ENCODE measurements at places on chromosomes 11 and 22.

GRCh38 chr22:20086101-20086599 lies 6.1 kb downstream of the DGCR8 start:
- DNase-seq = no peak
- H3K27ac ChIP-seq = no peak overlapping the region
- peaks cover 50% of the 10 kb centered on the region for H3K36me3 ChIP-seq

- H3K4me3 ChIP-seq = no peak overlapping the region
- H3K36me3 ChIP-seq = no peaks in the 10 kb centered on the region
- H3K27ac ChIP-seq = no peak overlapping the region
- no peaks in the 10 kb centered on the region for H3K4me1 ChIP-seq
Measured at GRCh38 chr11:88098289-88098688, 77.0 kb downstream of the RAB38 start.

GRCh38 chr11:46341454-46341853 lies 5.8 kb upstream of the DGKZ start:
- H3K27me3 ChIP-seq = peaks cover 11% of the 10 kb centered on the region
- no peak for DNase-seq
- H3K4me3 ChIP-seq = no peak overlapping the region
- H3K27ac ChIP-seq = no peak overlapping the region

DNA sequence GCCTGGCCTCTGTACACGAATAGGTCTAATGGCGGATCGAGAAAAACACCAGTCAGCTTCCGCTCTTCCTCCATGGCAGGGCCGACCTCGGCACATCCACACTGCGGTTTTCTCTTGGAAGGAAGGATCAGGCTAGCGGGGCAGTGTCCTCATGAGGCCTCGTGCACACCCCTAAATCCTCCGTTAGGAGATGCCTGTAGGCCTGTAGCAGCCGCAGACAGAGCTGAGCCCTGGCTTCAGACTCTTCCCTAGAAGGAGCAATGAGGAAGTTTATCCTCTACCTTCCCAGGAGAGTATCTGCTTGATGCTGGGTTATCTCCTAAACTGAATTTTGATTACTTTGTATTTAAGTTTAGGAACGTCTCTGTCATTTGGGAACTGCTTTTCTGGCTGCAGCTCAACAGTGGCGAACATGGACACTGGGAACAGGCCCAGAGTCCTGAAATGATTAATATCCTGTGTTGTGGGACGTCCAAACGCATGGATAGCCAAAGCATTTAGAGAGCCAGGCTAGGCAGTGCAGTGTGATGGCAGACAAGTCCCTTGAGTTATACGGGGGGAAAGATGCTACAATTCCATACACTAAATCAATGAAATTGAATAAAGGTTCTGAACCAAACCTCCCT lies 16.5 kb upstream of the BMAL1 start:
- no peaks in the 10 kb centered on the region for H3K27me3 ChIP-seq
- H3K27ac ChIP-seq = peak overlapping the region; percentile 83
- no peak overlapping the region for H3K4me3 ChIP-seq
- H3K36me3 ChIP-seq = no peaks in the 10 kb centered on the region

GRCh38 chr11:45920531-45921477 lies 1.7 kb upstream of the LARGE2 start:
- no peak for DNase-seq
- H3K4me3 ChIP-seq = no peak overlapping the region
- peaks cover 38% of the 10 kb centered on the region for H3K27me3 ChIP-seq

GRCh38 chr22:50082961-50083461 lies 2.2 kb downstream of the MLC1 start:
- H3K27ac ChIP-seq = no peak overlapping the region
- H3K27me3 ChIP-seq = no peaks in the 10 kb centered on the region
- H3K36me3 ChIP-seq = no peaks in the 10 kb centered on the region
- no peak for DNase-seq
- peaks cover 9% of the 10 kb centered on the region for H3K4me1 ChIP-seq

DNA sequence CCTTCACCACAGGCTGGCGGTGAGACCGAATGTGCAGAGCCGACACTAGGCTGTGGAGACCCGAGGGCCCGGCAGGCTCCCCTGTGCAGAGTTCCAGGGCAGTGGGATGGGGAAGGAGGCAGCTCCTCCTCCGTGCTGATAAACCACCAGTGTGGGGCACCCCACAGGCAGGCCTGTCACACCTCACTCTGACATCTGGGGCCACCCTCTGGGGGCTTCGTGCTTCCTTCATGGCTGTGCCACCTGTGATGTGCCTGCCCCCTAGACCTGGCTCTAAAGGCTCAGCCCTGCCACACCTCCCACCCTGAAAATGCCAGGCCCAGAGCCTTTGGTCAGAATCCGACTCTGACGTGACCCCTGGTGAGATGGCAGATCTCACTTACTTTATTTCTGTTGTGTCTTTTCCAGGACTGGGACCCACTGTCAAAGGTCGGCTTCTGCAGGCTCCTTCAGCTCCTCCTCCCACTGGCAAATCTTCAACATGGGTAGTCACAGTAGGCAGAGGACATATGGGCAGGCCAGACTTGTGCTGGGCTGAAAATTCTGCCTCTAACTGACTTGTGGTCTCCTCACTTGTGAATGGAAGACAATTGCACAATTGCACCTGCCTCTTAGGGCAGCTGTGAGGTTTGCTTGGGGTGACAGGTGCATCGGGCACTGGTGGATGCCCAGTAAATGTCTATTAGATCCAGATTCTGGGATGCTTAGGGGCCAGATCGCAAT lies 46.2 kb upstream of the TSKU start:
- no peak overlapping the region for H3K4me3 ChIP-seq
- H3K27ac ChIP-seq = no peak overlapping the region
- no peak for DNase-seq
- peaks cover 42% of the 10 kb centered on the region for H3K27me3 ChIP-seq

DNA sequence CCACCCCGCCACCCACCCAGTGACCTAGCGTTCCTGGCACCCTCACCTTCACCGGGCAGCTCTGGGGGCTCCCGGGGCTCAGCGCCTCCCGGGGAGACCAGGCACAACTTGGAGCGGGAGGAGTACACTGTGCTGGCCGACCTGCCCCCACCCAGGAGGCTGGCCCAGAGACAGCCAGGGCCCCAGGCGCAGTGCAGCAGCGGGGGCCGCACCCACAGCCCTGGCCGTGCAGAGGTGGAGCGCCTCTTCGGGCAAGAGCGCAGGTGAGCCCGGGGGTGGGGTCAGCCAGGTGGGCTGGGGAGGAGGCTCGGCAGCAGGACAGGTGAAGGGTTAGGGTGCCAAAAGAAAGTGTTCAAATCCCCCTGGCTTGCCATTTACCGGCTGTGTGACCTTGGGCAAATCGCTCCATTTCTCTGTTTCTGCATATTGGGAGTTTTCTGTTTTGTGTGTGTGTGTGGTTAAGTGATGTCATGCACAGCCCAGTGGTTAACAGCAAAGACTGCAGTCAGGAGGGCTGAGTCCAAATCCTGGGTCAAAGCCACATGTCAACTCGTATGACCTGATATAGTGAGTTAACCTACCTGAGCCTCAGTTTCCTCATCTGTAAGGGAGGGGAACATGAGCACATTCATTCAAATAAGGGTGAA lies 29.5 kb downstream of the TRIOBP start:
- H3K36me3 ChIP-seq = peaks cover 1% of the 10 kb centered on the region
- H3K27ac ChIP-seq = no peak overlapping the region
- H3K27me3 ChIP-seq = no peaks in the 10 kb centered on the region

- peaks cover 11% of the 10 kb centered on the region for H3K36me3 ChIP-seq
- H3K4me1 ChIP-seq = no peaks in the 10 kb centered on the region
- no peaks in the 10 kb centered on the region for H3K27me3 ChIP-seq
- H3K4me3 ChIP-seq = no peak overlapping the region
- H3K27ac ChIP-seq = no peak overlapping the region
Measured at GRCh38 chr11:43907028-43907975, 26.7 kb downstream of the ALKBH3 start.

- DNase-seq = peak; percentile 93
- H3K4me1 ChIP-seq = peaks cover 3% of the 10 kb centered on the region
- H3K27ac ChIP-seq = peak overlapping the region; percentile 31
- no peaks in the 10 kb centered on the region for H3K27me3 ChIP-seq
- no peaks in the 10 kb centered on the region for H3K36me3 ChIP-seq
Measured at GRCh38 chr11:59556115-59556916, 45.0 kb downstream of the OR4D9 start.

- peaks cover 5% of the 10 kb centered on the region for H3K4me1 ChIP-seq
- H3K4me3 ChIP-seq = no peak overlapping the region
- H3K27me3 ChIP-seq = no peaks in the 10 kb centered on the region
- H3K36me3 ChIP-seq = no peaks in the 10 kb centered on the region
- no peak overlapping the region for H3K27ac ChIP-seq
Measured at GRCh38 chr22:33891992-33892391, 28.3 kb downstream of the LARGE1 start.

- H3K4me1 ChIP-seq = no peaks in the 10 kb centered on the region
- H3K27ac ChIP-seq = no peak overlapping the region
- H3K27me3 ChIP-seq = peaks cover 11% of the 10 kb centered on the region
- no peak overlapping the region for H3K4me3 ChIP-seq
Measured at GRCh38 chr22:22431271-22432220, 77.0 kb downstream of the ZNF280B start.

DNA sequence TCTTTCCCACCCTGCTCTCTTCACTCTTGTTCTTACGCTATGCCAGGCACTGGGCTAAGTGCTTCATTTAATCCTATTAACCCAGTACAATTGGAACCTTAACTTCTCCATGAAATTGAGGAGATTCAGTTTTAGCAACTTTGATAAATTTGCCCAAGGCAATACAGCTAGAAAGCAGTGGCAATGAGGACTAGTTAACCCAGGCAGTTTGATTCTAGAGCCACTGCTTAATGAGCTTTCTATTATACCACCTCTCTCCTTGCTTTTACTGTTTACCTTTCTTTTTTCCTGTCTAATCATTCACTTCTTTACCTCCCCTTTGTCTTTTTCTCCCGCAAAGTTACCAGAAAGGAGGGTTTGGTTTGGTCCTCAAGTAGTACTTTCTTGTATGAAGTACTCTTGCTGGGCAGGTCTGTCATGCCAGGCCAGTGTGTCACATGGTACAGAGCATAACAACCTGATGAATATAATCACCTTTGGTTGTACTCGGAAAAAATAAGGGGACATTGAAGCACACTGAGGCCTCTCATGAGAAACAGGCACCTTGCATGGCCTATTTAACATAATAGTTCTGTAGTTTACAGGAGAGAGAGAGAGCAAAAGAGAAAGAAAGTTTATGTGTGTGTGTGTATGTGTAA lies 70.6 kb downstream of the PDHX start:
- peaks cover 13% of the 10 kb centered on the region for H3K36me3 ChIP-seq
- H3K27me3 ChIP-seq = no peaks in the 10 kb centered on the region
- H3K4me3 ChIP-seq = no peak overlapping the region
- H3K4me1 ChIP-seq = peaks cover 10% of the 10 kb centered on the region
- H3K27ac ChIP-seq = peak overlapping the region; percentile 66

- H3K4me1 ChIP-seq = peaks cover 13% of the 10 kb centered on the region
- DNase-seq = no peak
- H3K27me3 ChIP-seq = peaks cover 3% of the 10 kb centered on the region
- H3K36me3 ChIP-seq = no peaks in the 10 kb centered on the region
- H3K4me3 ChIP-seq = no peak overlapping the region
Measured at GRCh38 chr22:32561163-32561562, 86.6 kb downstream of the FBXO7 start.

DNA sequence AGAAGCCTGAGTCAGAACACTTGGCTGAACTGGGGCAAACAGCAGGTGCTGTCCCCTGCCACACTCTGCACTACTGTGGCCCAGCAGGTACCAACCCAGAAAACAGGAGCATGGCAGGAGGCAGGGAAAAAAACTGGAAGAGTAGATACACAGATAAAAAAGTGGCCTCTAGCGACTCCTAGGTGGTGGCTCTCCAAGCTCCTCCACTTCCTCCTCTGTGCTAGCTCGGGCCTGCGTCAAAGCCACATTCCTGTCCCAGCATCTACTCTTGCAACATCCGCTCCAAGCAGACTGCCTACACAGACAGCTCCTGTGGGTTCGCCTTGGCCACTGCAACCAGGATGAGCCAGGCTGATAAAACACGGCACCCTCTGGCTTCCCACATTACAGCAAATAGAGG lies 6.9 kb downstream of the OR8B12 start:
- no peak overlapping the region for H3K4me3 ChIP-seq
- no peaks in the 10 kb centered on the region for H3K36me3 ChIP-seq
- DNase-seq = peak; percentile 39
- H3K27me3 ChIP-seq = no peaks in the 10 kb centered on the region
- H3K27ac ChIP-seq = no peak overlapping the region
- H3K4me1 ChIP-seq = no peaks in the 10 kb centered on the region

GRCh38 chr22:30275625-30276024 lies 9.0 kb upstream of the OSM start:
- no peaks in the 10 kb centered on the region for H3K27me3 ChIP-seq
- H3K4me1 ChIP-seq = peaks cover 9% of the 10 kb centered on the region
- H3K4me3 ChIP-seq = no peak overlapping the region
- DNase-seq = no peak
- H3K36me3 ChIP-seq = no peaks in the 10 kb centered on the region

GRCh38 chr11:63813563-63814382 lies 517 bp downstream of the SPINDOC start:
- DNase-seq = peak; percentile 50
- H3K36me3 ChIP-seq = peaks cover 27% of the 10 kb centered on the region
- peak overlapping the region; percentile 98 for H3K4me3 ChIP-seq
- H3K4me1 ChIP-seq = peaks cover 4% of the 10 kb centered on the region

- no peaks in the 10 kb centered on the region for H3K27me3 ChIP-seq
- H3K4me1 ChIP-seq = peaks cover 5% of the 10 kb centered on the region
- no peak for DNase-seq
Measured at GRCh38 chr11:64810891-64811272, 531 bp upstream of the MEN1 start.

DNA sequence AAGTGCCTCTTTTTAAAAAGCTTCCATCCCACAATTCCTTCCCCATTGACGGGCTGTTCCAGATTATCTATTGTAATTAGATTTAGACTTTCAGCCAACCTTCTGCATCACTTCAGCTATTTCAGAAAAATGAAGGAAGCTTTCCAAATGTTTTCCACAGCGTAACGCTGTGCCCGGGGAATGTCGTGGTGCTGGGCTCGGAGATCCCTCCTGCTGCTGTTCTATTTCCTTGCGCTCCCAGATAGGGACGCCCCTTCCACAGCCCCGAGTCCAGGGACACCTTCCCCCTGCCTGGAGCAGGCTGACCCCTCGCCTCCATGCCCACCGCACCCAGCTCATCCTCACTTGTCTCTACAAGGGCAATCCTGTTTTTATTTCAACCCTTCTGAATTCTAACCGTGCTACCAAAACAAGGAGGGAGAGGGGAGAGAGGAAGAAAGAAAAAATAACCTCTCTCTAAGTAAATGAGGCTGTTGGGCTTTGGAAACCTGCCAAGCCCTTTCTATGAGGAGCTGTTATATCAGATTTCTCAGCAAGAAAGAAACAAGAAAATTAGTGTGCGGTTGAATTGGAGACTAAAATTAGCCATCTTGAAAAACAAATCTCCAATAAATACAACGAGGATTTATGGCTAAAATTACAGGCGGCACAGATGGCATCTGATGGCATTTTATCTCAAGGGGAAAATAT lies 366.9 kb downstream of the BRD1 start:
- no peaks in the 10 kb centered on the region for H3K4me1 ChIP-seq
- no peaks in the 10 kb centered on the region for H3K36me3 ChIP-seq
- H3K4me3 ChIP-seq = no peak overlapping the region
- no peak for DNase-seq
